ENCODE measurements at places on chromosomes 1 and 21. TPM values are rescaled to one million over a fixed set of nuclear protein-coding genes. Genes with fewer than 3 reads are reported as not detected.
A peak's percentile ranks its signal among the peaks of the same experiment; 100 is the strongest.

The SMPDL3B gene
- polyA plus RNA-seq, result 13.9 TPM

The RNF11 gene
- polyA plus RNA-seq, result 124 TPM

The GPA33 gene
- 1.0 TPM for polyA plus RNA-seq

The LCE1B gene
- polyA plus RNA-seq, result not detected

The KRTAP12-2 gene
- not detected for polyA plus RNA-seq

The OR2T35 gene
- polyA plus RNA-seq, result not detected

The USH2A gene
- 0.22 TPM for polyA plus RNA-seq

DNA sequence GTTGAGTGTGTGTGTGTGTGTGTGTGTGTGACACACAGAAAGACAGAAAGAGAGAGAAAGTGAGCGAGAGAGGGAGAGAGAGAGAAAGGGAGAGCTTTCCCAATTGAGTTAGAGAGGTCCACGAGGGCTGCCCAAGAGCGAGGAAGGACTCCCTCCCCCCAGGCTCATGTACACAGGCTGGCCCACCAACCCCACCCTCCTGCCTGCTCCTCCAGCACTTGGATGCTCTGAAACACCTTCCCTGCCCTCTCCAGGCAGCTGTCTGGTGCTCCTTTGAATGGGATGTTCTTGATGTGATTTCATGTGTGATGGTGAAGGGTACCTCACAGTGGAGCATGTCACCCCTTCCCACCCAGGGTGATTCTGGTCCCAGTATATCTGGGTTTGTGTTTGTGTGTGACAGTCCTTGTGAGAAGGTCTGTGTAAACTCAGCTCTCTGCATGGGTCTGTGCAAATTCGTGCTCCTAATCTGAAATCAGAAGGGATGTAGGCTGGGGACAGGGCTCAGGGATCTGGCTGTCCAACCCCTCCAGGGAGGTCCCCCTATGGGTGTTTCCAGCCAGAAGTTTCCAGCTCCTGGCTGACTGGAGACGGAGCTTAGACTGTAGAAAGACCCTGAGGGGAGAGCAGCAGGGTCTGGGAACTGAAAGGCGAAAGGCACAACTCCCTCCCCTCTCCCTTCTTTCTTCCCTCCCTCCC, 6.8 kb upstream of the PEAR1 start:
- no peak for DNase-seq

DNA sequence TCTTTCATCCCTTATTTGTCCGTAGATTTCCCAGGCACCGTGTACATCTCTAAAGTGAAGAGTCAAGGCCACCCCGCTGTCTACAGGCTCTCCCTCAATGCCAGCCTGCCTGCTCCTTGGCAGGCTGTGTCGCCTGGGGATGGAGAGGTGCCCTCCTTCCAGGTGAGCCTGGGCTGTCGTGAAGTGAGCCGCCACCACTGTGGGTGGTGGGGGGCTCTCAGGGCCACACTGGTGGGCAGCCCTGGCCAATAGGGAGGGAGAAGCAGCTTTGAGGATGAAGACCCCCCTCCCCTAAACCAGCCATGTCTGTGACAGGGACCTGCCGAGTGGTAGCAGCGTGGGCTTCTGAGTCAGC, 46.2 kb downstream of the DISP3 start:
- no peak for DNase-seq

DNA sequence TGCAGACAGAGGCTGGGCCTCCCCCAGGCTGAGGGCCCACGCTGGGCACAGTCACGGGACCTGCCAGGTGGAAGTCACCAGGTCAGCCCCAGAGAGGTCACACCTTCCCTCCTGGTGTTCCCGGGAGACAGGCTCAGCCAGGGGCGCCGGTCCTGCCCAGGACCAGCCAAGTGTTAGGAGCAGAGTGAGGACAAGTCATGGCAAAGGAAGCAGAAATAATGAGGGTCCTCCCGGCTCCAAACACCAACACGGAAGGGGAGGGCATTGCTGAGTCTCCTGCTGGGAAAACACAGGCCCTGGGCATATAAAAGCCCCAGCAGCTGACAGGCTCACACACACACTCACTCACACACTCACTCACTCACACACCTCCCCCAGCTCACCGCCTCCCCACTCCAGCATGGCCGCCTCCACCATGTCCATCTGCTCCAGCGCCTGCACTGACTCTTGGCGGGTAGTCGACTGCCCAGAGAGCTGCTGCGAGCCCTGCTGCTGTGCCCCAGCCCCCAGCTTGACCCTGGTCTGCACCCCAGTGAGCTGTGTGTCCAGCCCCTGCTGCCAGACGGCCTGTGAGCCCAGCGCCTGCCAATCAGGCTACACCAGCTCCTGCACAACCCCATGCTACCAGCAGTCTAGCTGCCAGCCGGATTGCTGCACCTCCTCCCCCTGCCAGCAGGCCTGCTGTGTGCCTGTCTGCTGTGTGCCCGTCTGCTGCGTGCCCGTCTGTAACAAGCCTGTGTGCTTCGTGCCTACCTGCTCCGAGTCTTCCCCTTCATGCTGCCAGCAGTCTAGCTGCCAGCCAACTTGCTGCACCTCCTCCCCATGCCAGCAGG, at the start of gene KRTAP10-10:
Gene KRTAP10-10 (plus strand): TSS at position 339 of the 833 bp plus-strand sequence. CDS start 62 bp downstream, at position 401.
- DNase-seq, result no peak

GRCh38 chr1:7474786-7475502, 296.2 kb upstream of the VAMP3 start:
- DNase-seq, result no peak

GRCh38 chr1:219381396-219381795, 207.7 kb downstream of the LYPLAL1 start:
- DNase-seq, result no peak

- DNase-seq, result no peak
These were observed 16.4 kb upstream of the USP25 start for GRCh38 chr21:15713412-15713811.

DNA sequence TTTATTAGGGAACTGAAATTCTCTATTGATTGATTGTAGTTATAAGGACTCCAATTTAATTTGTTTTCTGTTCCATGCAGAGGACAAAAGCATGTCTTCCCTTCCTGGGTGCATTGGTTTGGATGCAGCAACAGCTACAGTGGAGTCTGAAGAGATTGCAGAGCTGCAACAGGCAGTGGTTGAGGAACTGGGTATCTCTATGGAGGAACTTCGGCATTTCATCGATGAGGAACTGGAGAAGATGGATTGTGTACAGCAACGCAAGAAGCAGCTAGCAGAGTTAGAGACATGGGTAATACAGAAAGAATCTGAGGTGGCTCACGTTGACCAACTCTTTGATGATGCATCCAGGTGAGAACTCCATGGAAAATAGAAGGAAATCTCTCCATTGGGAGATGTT, 1.5 kb downstream of the SETDB1 start:
- no peak for DNase-seq

GRCh38 chr1:2639203-2639602, 6.4 kb upstream of the MMEL1 start:
- no peak for DNase-seq

DNA sequence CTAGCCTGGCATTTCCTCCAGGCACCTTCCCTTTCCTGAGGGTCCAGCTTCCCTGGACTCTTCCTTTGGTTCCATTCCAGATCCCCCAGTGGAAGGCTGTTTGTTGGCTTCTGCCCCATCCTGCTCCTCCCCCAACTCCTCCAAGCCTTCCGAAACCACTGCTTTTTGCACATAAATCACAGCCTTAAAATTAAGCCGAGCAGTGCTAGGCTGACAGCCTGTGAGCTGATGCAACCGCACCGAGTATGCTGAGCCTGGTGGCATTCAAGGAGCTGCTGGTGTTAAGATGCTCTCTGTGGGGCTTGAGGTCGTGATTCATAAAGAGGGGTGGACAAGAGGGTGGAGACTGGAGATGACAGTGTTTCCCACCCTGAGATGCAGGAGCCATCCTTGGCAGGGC, 266.6 kb upstream of the C1orf174 start:
- DNase-seq, result peak; percentile 23

DNA sequence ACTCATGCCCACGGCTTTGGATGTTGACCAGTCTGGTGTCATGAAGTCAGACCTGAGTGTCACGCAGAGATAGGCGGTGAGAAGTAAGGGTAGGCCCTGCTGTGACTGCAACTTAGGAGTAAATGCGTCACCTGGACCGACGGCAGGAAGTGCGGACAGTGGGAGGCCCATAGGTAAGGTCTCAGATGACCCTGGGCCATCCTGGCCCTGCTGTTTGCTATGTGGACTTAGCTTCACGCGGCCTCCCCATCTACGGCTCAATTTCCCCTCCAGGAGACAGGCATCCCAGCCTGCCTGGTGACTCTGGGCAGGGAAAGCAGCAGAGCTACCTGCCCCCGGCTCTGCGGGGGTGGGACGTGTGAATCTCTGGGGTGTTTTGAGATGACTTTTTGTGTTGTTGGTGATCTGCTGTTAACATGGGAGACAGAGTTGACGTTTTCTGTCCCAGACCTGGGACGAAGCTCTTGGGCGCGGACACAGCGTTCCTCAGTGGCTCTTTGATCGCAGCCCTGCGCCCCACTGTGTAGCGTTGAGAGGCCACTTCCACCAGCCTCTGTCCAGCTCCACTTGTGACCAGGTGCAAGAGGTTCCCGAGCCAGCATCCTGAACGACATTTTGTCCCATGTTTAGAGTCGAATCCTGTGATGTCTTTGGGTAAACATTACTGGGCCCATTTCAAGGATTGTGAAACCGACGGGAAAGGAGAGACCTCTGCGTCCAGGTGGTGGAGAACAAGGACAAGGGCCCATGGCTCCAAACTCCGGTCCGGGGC, 39.9 kb downstream of the CRYAA start:
- no peak for DNase-seq

GRCh38 chr1:155218854-155219591, 10.5 kb downstream of the MTX1 start:
- no peak for DNase-seq

GRCh38 chr1:32884726-32885125, 1.6 kb upstream of the HPCA start:
- DNase-seq, result no peak

- no peak for DNase-seq
These were observed 50.1 kb upstream of the KRTAP19-8 start for GRCh38 chr21:31088474-31088751.

DNA sequence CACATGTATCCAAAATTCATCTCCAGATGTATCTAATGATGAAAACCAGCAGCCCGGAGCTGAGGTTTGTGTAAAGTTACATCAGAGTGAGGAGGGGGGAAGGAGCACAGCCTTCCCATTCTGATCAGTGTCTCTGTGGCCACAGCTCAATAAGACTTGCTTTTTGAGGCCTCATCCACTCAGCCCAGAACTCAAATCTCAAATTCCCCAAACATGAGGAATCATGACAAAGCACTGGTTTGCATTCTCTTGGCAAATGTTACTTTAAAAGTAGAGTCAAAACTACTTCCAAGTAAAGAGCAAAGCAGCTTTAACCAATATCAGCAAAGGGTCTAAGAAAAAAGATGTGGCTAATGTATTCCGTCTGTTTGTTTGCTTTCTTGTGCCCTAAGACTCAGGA, 30.9 kb downstream of the CCN1 start:
- no peak for DNase-seq

DNA sequence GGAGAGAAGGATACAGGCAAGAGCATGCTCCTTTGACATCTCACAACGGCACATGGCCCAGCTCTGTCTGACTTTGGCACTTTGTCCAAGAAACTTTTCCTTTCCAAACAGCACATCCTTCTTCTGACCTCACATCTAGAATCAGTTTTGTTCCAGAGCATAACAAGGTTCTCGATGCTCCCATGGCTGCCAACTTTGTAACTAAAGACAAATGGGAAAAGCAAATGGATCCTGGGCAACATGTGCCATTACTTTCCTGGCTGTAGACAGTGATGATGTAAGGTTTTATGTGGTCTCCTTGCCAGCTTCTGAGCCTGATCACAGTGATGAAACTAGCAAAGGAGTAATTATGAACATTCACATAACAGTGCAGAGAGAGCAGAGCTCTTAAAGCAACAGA, 171.8 kb upstream of the C1orf87 start:
- DNase-seq, result no peak

- DNase-seq, result no peak
These were observed 17.7 kb upstream of the A3GALT2 start for GRCh38 chr1:33338440-33339211.

DNA sequence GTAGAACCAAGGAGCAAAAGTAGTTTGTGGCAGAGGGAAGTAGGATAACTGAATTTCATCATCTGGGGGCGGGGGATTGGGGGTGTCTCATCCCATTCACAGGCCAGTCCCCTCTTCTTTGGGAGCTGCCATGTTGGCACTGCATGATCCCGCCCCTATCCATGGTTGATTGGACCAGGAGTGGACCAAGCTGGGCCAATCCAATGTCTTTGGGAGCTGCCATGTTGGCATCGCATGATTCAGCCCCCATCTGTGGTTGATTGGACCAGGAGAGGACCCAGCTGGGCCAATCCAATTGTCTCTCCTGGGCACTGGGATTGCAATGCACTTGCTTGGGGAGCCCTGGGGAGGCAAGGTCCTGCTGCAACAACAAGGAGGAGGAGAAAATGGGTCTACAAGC, 12.3 kb upstream of the ALPL start:
- no peak for DNase-seq

DNA sequence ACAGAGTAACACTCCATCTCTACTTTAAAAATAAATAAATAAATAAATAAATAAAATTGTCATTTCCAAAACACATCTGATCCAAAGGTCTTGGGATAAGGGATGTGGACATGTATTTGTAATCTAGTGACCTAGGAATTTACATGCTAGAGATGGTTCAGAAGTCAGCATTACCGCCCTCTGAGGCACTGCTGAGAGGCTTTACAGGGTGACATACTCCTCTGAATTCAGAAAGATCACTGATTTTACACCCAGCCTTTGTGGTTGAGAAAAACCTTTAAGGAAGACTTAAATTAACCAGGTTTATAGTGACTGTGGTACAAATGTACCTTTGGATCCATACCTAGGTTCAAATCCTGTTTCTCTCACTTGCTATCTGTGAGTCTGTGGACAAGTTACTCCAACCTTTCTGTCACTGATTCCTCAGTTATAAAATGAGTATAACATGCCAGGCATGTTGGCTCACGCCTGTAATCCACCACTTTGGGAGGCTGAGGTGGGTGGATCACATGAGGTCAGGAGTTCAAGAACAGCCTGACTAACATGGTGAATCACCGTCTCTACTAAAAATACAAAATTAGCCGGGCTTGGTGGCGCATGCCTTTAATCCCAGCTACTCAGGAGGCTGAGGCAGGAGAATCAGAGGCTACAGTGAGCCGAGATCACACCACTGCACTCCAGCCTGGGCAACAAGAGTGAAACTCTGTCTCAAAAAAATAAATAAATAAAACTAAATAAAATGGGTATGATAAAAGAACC, 20.1 kb downstream of the OSBPL9 start:
- no peak for DNase-seq

GRCh38 chr1:178551940-178552339, 39.0 kb downstream of the TEX35 start:
- DNase-seq, result no peak

- DNase-seq, result no peak
These were observed 48.2 kb downstream of the RASSF5 start for GRCh38 chr1:206555473-206555935.
